ENCODE measurements at places on chromosomes 4 and X.

- no peak for DNase-seq
Measured at GRCh38 chr4:155734065-155734464, 24.8 kb upstream of the GUCY1B1 start.

GRCh38 chrX:19682712-19683331 lies 167.5 kb upstream of the MAP3K15 start:
- no peak for DNase-seq

DNA sequence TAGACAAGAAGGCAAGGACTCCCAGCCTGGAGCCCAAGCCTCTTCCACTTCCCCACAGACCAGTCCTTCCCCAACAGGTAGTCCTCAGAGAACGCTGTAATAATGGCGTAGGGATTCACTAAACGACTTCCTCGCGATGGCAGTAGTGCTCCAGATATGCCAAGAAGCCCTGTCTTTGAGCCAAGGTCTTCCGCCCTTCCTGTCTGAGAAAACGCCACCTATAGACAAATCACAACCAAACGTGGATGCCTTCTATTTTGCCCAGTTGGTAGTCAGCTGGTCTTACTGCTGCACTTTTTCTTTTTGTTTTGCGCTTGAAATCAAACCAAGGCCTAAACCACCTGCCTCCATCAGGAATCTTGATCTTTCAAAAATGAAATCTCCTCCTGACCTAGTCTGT lies 203.3 kb downstream of the OR13H1 start:
- no peak for DNase-seq

GRCh38 chr4:14917298-14917633 lies 85.0 kb upstream of the CPEB2 start:
- DNase-seq: no peak

DNA sequence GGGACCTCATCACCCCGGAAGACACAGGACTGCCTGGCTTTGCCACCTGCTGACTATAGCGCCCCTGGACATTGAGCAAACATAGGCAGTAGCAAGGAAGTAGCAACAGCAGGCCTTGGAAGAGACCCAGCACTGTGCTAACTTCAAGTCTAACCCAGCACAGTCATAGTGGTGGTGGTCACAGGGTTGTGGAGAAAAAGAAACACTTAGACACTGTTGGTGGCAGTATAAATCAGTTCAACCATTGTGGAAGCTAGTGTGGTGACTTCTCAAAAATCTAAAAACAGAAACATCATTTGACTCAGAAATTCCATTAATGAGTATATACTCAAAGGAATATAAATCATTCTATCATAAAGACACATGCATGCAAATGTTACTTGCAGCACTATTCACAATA lies 874.0 kb upstream of the EPHA5 start:
- no peak for DNase-seq

DNA sequence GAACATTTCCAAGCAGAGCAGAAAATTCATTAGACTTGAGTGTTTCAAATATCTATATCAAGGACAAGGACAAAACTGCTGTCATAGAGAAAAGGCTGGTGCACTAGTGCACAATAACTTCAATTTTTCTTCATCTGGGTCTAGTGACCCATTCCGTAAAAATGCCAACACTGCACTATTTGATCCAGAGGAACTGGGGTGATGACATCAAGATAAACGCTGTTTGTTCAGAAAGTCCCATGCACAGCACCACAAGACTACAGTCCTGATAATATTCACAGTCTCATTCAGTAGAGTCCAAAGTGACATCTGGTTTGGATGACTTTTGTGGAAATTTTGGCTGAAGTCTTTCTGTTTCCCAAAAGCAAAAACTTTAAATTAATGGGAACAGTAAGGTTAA lies 303.5 kb upstream of the GALNT7 start:
- no peak for DNase-seq

DNA sequence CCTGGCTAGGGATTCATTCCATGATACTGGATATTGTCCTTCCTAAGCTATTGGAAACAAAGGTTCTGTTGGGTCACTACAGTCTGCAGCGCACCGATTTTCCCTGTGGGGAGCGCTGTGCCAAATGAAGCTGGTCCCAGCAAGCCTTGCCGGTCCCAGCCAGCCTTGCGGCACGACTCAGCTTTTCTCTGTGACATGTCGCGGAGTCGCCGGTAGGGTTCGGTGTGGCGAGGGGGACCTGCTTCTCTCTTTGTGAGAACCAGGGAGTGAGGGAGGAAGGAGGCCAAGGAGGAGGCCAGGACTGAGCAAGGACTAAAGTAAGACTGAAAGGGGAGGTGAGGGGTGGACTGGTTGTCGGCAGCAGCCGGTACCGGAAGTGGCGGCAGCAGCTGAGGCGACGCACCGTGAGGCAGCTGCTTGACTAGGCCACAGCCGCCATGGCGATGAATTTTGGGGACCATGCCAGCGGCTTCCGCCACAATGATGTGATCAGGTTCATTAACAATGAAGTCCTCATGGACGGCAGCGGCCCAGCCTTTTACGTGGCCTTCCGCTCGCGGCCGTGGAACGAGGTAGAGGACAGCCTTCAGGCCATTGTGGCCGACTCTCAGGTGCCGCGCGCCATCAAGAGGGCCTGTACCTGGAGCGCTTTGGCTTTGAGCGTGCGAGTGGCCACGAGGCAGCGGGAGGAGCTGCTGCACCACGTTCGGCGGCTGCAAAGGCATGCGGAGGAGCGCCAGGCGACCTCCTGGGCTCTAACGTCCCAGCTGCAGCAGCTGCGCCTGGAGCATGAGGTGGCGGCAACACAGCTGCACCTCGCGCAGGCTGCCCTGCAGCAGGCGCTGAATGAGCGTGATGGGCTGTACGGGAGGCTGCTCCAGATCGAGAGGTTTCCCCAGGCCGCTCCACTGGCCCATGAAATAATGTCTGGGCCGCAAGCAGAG lies at the start of gene TEX13D:
Gene TEX13D, plus strand, starts transcription at position 180 of the 944 bp plus-strand sequence. Its CDS starts 258 bp downstream, at position 438.
- no peak for DNase-seq

Measured in NCI-H2171 treated with DMSO at 0.1 percent for 48 hours (cell line).